ENCODE measurements at places on chromosomes 11 and 22.
A peak's percentile ranks its signal among the peaks of the same experiment; 100 is the strongest.

DNA sequence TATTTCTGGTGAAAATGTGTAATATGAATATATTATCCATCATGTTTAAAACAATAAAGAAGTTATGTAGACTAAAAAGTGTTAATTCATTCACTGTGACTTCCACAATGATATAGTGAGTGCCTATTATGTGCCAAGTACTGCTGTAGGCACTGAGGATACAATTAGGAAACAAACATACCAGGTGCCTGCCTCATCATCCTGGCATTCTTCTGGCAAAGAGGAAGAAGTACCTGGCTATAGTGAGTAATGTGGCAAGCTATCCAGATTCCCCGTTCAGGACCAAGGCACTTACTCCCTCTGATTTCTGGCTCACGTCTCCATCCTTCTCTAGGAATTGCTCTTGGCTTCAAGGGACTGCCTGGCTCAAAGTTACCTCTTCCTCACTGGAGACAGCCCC, 77.5 kb upstream of the CLMP start:
- no peak for DNase-seq

- DNase-seq = no peak
Observed at GRCh38 chr11:1401656-1402221, 12.0 kb downstream of the BRSK2 start.

DNA sequence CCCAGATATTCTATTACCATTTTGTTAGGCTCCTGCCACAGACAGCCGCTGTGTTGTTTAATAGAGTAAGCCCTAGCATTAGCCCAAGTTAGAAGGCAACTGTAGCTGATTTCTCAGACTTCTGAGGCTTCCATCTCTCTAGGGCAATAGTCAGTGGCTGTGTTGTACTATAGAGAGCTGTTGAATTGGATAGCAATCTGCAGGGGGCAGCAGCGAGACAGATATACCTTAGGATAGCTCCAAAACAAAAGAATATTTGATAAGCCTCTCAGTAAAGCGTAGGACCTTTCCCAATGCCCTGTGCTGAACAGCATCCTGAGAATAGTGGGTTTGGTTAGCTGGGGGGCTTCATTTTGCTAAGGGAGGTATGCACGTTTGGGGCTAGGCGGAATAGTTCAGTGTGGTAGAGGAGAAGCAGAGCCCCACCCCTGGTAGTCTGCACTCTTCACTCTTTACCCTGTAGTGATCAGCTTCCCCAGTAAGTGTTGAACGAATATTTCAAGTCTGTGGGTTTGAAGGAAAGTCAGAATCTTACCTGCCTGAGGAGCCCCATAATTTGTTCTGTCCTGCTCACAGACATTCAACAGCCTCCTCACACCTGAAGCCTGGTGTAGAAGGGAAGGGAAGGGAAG, 515.1 kb downstream of the INSC start:
- no peak for DNase-seq

DNA sequence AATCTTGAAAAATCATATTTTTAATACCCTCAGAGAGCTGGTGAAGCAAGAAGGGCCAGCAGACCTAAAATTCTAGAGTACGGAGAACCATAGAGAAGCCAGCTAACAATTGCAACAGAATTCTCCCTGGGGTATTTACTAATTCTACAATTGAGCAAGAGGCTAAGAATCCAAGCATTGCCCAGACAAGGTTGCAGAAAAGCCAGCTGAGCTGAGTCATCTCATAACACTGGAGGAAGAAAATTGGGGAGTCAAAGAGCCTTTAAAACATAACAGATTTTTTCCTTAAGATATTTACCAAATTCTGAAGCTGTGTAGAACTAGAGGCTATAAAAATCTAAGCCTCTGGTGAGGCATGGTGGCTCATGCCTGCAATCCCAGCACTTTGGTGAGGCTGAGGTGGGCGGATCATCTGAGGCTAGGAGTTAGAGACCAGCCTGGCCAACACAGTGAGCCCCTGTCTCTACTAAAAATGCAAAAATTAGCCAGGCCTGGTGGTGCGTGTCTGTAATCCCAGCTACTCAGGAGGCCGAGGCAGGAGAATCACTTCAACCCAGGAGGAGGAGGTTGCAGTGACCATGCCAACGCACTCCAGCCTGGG, 13.6 kb upstream of the TMEM216 start:
- DNase-seq = no peak

DNA sequence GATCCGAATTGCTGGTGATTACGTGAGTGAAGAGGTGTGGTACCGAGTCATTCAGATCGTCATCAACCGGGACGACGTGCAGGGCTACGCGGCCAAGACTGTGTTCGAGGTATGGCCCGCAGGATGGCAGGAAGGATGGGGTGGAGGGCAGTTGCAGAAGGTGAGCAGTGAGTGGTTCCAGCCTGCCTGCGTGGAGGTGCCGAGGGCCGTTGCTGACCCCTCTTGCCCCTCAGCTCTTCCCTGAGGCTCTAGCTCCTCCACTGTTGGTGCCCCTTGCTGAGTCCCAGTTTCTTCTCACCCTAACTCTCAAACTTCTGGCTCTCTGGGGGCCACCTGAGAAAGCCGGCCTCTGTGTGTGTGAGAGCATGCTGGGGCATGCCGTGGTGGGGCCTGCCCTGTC, 43.9 kb downstream of the MUC6 start:
- no peak for DNase-seq

DNA sequence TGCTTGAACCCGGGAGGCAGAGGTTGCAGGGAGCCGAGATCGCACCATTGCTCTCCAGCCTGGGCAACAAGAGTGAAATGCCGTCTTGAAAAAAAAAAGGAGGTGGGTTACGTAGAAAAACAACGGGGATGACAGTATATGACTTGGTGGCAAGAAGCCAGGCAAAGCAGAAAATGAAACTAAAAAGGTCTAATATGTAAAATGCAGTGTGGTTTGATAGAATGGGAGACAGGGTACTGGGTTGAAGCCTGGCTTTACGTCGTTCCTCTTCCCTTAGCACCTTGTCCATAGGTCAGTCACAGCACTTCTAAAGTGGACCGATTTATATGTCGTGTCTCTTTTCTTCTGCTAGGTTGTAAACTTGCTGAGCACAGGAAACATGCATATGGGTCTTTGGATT, 274.9 kb upstream of the ZC3H12C start:
- DNase-seq = no peak

DNA sequence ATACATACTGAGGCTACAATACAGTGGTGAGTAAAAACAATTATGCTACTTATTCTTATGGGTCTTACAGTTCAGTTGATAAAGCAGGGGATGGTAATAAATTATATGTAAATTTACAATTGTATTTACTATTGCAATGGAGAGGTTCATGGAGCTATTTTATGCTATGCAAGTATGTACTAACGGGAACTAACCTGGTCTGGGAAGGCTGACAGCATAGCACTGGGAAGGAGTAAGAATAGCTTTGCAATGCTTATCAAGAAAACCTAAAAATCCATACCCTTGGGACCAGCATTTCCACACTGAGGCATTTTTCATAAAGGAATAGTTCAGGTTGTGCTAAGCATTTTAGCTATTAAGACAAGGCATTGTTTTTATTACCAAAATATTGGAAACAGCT, 700.6 kb downstream of the NELL1 start:
- DNase-seq = no peak

DNA sequence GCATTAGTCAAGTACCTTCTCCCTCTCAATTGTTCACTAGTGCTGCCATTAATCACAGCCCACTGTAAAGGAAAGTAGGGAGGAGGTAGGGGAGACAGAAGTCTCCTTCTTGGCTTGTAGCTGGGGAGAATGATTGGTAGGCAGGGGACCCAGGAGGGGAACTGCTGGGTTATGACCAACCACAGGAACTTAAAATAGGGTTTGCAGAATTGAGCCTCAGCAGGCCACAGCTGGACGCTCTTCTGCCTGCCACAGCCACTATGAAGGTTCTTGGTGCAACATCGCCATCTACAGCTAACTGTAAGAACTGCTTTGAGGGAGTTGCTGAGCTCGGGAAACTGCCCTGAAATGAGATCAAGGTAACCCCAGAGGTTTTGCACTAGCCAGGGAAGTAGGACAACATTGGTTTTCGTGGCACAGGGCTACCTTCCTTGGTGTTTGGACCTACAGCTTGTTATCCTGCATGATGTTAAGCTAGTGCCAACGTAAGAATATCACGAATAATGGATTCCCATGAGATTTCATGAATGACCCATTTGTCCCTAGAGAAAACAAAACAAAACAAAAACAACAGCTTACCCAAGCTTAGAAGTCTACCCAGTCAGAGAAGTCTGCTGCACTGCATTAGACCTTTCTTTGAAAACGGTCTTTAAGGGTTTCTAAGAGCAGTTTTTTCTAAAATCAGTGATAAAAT, 787.1 kb upstream of the API5 start:
- no peak for DNase-seq

DNA sequence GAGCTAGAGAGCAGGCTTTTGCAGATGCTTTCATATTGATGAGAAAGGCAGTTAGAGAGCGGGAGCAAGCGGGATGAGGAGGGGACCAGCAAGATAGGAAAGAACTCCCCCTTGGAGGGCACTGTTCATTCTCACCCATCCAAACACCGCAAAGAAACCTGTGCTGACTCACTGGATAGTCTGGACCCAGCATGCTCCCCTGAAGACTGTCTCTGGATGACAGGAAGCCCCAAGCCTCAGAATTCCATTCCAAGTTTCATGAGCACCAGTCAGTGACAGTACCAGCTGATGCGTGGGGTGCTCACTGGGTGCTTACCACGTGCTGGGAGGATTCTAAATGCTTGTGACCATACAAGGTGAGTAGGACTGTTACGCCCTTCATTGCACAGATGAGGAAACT, 34.2 kb downstream of the MICAL3 start:
- no peak for DNase-seq

- no peak for DNase-seq
Observed at GRCh38 chr11:120139316-120140069, 1.6 kb upstream of the TRIM29 start.

DNA sequence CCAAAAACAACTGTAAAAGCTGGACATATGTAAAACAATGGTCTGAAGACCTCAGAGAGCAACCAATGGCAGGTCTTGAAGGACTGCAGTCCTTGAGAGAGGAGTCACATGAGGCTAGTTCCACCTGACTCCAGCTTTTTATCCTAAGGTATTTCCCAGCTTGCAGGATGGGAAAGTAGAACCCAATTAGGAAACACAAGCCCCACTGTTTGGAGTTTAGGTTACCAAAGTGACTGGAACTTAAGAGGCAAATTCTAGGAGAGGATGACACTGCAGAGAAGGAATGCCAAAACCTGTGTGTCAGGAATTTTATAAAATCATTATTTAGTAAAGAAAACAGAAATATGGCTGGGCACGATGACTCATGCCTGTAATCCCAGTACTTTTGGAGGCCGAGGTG, 18.4 kb downstream of the OR2AT4 start:
- no peak for DNase-seq

GRCh38 chr11:35529971-35530495, 4.6 kb upstream of the PAMR1 start:
- DNase-seq = no peak

DNA sequence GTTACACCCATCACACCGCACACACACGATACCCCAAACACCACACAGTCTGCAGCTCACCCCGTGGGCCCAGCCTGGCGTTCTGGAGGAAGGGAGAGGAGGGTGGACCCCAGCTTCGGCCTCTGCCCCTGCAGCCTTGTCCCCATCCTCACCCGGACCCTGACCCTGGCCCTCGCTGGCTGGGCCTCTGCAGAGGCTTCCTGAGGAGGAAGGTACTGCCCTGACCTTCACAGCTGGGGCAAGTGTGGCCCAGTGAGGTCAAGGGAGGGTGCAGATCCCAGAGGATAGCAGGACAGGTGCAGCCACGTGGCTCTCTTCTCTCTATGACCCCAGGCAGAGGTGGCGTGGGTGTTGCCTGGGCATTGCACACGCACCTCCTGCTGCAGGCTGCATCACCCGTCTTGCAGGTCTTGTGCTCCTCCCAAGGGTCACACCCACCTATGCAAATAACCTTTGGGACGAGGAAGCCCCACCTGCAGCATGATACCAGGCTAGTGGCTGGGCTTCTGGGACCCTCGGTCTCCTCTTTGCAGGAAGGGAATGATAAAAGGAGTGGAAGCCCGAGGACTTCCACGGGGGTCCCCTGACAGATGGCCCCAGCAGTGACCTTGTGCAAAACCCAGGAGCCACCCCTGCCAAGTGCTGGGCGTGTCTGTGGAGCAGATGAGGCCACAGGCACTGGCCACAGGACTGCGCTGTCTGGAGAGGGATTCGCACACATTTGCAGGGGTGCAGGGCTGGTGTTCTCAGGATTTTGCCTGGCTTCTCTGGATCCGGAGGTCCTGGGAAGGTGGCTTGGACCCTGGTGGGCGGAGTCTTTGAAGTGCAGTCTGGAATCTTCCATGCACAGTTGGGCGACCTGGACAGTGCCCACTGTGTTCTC, 1241.5 kb downstream of the BRD1 start:
- DNase-seq = no peak

- no peak for DNase-seq
Observed at GRCh38 chr11:110713449-110713776, 1.2 kb upstream of the ARHGAP20 start.

DNA sequence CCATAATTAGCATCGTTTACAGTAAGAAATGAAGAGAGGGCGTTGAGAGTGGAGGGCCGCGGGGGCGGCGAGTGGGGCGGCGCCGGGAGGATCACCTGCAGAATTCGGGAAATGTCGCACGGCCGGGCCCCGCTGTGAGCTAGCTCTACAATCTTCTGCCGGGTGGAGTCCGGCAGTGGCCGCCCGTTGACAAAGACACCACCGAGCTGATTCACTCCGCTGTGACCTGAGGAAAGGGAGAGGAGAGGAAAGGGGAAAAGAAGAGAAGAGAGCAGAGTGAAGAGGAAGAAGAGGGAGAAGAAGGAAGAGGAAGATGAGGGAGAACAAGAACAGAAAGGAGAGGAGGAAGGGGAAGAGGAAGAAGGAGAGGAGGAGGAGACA, 8.5 kb downstream of the PAX6 start:
- DNase-seq = no peak

- no peak for DNase-seq
Observed at GRCh38 chr22:47167056-47167455, 404.6 kb downstream of the TBC1D22A start.

- no peak for DNase-seq
Observed at GRCh38 chr22:41757502-41757901, 43.0 kb upstream of the CCDC134 start.

- DNase-seq = no peak
Observed at GRCh38 chr11:64894070-64894811, 15.8 kb upstream of the EHD1 start.

DNA sequence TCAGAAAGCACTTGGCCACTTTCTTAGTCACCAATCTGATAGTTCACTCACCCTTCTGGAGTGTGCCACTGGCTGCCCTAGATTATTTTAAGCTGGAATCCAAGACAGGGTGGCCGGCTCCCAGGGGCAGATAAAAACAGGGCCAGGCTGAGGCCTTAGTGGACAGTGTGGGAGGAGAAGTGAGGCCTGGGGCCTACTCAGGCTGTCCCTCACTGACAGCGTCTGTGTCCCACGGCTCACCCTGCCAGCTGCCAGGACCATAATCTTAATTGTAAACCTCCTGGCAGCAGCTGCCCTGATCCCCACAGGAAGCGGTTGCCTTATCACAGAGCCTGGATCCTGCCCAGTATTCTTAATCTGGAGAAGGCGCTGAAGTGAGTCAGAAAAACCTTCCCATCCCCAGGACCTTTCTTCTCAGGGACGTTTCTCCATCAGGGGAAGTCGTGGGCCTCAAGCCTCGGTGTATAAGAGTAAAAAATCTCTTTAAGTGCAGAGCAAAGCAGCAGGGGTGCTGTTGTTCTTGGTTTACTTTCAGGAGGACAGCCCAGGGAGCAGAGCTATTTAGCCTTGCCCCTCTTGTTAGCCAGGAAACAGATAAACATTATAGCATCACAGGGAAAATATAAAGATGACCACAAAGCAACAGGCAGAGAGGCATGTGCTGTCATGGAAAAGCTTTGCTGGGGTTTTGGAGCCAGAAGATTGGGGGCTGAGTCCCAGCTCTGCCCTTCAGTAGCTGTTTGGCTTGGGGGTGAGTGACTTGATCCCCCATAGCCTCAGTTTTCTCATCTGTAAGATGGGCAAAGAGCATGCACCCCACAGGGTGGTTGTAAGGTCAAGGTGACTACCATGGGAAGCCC, 39.6 kb downstream of the TSPAN18 start:
- peak; percentile 59 for DNase-seq
